ENCODE measurements at places on chromosomes 7 and 10. TPM values are rescaled to one million over a fixed set of nuclear protein-coding genes. Genes with fewer than 3 reads are reported as not detected.

Gene KLF14
- total RNA-seq: not detected

Gene INMT
- total RNA-seq: not detected

Gene HTR7
- total RNA-seq: under 0.01 TPM

Gene MDFIC
- total RNA-seq: 20.9 TPM
